M059J (cell line): ENCODE measurements at places on chromosomes 2 and 18.

GRCh38 chr18:63445037-63445436, 22.8 kb upstream of the VPS4B start:
- no peak for DNase-seq

GRCh38 chr2:47196499-47196898, 41.4 kb upstream of the STPG4 start:
- no peak for DNase-seq

DNA sequence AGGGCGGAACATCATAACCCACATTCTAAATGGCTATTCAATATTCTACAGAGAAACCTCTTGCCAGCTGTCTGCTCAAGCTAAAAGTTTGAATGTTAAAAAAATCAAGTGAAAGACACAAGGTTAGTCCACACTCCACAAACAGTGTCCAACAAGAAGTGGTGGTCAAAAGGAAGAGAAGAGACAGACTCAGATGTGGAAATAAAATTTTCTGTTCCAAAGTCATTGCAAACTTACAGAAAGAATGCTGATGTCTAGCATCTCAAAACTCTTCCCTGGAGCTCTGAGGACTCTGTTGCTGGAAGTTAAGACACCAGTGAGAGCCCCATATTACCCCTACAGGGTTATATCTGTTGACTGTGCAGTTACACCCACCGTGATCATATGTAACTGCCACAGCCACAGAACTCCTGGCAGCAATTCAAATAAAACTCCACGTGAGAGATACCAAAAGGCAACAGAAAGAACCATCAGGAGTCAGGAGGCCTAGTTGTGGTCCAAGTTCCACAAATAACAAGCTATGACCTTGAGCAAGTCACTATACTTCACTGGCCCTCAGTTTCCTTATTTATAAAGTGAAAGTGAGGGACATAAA, 60.9 kb downstream of the AAK1 start:
- peak; percentile 44 for DNase-seq

DNA sequence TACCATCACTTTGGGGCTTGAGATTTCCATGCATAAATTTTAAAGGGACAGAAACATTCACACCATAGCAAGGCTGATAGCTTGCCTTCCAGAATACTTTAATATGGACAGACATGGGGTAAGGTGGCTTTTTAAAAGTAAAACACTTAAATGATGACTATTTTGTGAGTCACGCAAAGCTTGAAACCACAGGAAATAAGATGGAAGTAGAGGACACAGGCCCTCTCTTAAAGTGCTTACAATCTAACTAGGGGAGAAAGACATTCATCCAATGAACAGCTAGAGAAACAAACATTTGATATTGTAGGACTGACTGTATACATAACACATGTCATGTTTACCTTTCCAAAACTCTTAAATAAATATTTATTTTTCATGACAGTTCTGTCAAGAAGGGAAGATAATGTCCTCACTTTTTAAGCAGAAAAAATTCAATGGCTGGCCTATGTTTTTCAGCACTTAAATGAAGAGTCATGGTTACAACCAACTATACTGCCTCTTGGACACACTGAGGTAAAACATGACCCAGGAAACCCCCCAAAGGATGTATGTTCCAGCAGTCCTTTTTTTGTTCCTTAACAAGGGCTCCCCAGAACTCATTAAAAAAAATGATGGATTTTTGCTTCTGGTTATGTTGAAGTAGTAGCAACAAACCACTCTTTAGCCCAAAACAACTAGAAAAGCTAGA, 120.0 kb upstream of the RBMS1 start:
- peak; percentile 89 for DNase-seq

DNA sequence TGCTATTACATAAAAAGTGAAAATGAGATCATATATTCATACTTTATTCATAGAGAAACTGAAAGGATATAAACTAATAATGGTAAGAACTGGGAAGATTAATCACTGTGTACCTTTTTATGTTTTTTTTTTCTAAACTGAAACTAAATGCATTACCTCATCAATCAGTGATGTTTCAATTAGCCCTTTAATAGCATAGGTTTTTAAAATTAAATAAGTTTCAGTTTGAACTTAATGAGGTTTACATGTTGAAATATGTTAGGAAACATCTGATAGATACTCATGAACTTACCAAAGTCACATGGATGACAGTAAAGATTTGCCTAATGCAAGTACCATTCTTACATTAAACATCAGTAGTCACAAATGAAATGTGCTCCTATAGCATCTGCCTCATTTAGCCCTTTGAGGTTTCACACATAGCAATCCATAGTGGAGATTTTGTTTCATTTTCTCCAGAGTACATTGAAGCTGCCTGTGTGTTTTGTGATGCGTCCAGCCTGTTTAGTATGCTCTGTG, 8.9 kb downstream of the MAPRE2 start:
- peak; percentile 13 for DNase-seq

GRCh38 chr2:109349503-109350465, 220.8 kb downstream of the SH3RF3 start:
- no peak for DNase-seq

DNA sequence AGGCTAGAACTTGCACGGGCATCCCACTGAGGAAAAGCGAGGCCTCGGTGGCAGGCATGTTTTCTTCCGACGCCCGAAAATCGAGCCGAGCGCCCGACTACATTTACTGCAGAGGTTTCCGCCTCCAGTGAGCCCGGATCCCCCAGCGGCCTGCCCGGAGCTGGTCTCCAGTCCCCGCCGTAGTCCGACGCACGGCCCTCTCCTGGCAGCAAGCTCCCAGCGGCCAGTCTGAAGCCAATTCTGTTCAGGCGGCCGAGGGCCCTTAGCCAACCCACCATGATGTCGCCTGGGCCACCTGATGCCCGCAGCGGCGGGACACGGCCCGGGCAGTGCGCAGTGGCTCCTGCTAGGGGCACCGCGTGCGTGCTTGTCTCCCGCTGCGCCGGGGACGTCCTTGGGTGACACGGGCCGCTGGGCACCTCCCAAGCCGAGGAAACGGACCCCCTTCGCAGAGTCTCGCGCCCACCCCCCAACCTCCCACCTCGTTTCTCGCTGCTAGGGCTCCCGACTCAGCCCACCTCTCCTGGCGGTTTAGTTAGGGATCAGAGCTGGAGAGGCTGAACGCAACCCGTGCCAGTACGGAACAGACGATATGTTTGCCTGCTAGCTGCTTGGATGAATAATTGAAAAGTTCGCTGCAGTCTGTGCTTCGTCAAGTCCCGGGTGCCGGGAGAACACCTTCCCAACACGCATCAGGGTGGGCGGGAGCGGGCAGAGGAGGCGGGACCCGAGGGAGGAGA, 5.3 kb downstream of the ONECUT2 start:
- no peak for DNase-seq

DNA sequence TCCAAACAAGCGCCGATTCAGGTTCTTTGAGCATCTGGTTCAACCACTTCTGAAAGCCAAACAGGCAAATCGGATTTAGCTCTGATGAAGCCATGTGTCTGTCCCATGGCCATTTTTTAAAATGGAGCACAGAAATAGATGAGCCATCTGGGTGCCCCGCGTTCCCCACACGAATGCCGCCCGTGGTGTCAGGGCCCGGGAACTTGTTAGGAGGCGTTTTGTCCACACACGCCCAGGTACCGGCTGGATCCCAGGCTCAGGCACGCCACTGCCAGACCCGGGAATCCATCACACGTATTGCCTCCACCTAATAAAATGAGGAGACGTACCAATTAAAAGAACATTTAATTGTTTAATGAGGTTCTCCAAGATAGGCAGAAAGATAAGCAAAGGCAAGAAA, 374.4 kb upstream of the SALL3 start:
- no peak for DNase-seq

GRCh38 chr2:58135861-58136260, 89.3 kb downstream of the VRK2 start:
- DNase-seq = no peak

DNA sequence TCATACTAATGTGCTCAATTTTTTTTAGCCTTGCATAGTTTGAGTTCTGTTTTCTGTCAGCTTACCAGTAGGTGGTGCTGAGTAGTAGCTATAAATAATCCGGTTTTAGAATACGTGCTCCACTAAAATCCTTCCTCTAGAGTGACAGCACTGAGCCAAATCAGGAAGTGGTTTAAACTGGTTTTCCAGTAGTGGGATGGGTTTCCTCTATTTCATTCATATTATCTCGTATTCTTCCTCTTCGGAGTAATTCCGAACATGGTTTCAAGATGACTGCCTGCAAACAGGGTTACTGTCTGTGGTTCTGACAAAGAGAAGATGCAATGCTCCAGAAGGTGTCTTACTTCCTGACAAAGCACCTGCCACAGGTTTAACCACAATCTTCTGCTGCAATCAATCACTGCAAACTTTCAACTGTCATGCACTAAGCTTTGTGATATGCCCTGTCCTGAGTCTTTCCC, 496.9 kb upstream of the VRK2 start:
- DNase-seq = peak; percentile 24

DNA sequence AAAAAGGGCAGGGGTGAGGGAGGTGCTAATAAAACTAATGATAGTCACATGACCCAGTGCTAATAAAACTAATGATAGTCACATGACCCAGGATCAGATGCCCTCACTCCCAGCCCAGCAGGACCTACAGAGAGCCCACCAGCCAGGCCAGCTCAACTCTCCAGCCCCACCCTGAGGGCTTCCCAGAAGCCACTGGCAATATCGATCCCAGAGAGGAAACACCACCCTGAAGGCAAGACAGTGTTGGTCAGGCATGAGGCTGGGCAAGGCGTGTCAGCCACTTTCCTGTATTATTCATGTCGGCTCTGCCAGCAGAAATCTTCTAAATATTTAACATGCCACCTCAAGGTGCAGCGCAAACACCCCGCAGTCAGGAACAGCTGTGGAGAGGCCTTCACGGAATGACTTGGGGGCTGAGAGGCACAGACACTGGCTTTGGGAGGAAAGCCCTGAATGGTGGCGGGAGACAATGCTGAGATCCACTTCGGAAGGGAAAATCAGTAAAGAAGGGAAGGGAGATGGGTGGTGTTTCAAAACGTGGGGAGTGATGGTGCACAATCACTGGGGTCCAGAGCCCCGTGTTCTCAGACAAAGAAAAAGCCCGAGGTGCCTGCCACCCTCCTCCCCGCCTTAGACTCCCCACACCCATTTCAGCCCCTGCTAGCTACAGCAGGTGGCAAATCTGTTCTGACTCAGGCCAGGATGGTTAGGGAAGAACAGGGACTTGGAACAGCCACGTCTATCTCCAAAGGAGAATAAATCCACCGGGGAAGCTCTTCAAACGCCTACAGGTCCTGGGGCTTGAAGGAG, 1.4 kb downstream of the REEP1 start:
- DNase-seq = no peak

- no peak for DNase-seq
Measured at GRCh38 chr18:79413901-79414300, 18.2 kb downstream of the NFATC1 start.

DNA sequence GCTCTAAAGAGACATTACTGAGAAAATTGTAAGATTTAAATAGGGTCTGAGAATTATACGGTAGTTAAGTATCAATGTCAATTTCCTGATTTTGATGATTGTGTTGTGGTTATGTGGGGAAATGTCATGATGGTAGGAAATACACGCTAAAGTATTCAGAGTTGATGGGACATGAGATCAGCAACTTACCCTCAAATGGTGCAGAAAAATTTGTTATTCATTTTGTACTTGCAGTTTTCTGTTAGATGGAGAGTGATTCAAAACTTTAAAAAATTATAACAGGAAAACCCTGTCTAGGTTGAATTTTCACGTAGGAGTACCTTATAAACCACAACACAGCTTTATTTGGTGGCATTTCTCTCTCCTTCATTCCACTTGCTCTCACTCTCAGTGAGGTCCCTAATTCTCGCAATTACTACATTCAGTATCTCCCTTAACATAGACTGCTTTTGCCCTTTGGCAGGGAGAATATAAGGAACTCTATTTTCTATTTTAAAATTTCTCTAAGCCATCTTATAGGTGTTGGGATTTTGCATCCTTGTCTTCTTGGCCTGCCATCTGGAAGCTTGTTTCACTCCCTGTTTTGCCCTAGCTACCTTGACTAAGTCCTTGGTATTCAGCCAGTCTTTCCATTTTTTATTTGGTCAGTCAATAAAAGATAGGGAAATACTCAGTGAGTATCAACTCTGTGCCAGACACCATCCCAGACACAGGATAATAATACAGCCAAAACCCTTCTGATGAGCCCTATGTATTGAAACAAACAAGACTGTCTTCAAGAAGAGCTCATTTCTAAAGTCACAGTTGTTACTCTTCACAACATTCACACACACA, 550.6 kb upstream of the ACVR2A start:
- no peak for DNase-seq

DNA sequence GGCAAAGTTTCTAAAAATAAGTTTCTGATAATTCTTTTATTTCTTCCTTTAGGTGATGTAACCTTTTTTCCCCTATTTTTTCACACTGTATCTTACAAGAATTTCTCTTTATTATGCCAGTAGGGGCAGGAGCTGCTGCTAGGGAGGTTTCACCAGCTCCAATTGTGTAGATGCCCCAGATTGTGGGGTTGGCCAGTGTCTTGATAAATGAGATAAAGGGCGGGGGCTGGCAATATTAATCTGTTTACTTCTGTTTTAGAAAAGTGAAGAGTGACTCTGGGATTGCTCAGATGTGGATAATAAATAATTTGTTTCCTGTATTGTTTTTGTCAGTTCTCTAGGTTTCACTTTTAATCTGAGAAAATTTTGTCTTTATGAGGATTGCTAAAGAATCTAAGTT, 190.4 kb downstream of the MC4R start:
- no peak for DNase-seq

DNA sequence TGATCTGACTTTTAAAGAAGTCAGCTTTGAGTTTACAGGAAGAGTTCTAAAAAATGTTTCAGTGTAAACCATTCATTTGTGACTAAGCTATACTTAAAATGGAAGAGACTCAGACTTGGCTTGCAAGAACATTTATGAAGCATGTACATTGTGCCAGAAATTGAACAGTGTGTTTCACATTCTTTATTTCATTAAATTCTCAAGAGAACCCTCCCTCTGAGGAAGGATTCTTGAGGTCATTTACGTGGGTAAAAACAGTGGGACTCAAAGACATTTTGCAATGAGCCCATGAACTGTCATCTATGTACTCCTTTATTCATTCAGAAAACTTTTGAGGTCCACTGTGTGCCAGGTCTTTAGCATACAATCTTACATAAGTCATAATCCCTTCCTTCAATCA, 143.6 kb upstream of the ZNF521 start:
- DNase-seq = no peak

DNA sequence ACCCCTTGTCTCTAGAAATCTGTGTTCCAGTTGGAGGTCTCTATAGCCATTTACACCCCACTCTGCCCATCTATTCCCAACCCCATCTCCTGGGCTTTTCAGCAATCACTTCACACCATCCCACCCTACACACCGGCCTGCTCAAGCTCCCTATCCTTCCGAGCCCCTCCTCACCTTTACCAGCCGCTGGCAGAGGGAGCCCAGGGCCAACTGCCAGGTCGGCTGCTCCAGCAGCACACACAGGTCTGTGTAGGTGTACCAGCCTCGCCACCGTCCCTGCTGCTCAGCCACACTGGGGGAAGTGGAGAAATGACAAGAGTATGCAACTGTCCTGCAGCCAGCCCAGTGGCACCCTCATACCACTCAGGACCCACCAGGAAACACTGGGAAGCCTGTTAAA, 3.3 kb upstream of the SLC23A3 start:
- no peak for DNase-seq

DNA sequence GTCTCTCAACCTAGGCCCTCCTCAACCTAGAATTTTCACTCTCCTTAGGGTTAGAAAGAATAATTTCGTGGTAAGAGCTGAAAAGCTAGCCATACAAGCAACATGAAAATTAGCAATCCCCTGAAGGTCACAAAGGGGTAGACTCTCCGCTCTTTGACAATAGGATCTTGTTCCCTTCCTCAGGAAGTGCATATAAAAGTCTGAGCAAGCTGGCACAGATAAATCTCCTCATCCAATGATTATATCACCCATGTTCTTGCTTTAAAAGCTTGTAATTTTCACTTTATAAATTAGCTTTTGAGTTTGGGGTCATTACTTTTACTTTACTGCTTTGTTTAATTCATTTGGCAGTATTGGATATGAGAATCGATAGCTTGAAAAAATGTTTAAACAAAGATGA, 852.3 kb upstream of the CRIM1 start:
- peak; percentile 9 for DNase-seq
